ENCODE measurements at places on chromosomes 4 and X. TPM values are rescaled to one million over a fixed set of nuclear protein-coding genes. Genes with fewer than 3 reads are reported as not detected.

DNA sequence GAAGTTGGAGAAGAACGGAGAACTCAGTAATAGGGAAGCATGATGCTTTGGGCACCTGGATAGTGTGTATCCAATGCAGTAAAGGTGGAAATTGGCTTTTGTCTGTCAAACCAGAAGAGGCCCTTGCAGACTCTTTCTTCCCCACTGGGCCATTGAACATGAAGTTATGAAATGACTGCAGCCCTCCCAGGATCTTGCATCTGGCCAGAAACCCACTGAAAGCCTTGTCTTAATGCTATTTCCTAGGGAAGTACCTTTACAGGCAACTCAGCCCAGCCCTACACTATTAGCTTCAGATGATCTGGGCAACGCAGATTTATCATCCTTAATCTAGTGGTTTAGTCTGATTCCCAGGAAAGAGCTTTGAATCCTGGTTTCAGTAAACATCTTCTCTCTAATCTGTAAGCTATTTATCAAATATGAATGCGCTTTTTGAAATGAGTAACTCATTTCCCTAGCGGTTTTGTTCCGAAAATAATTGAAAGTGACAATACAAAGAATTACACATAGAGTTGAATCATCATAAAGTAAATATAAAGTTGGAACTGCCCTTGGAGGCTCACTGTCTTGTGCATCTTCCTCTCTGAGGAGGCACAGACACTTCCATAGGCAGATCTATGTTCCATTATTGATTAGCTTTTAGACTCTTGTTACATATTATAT lies 464.1 kb downstream of the IDS start:
- DNase-seq = no peak

DNA sequence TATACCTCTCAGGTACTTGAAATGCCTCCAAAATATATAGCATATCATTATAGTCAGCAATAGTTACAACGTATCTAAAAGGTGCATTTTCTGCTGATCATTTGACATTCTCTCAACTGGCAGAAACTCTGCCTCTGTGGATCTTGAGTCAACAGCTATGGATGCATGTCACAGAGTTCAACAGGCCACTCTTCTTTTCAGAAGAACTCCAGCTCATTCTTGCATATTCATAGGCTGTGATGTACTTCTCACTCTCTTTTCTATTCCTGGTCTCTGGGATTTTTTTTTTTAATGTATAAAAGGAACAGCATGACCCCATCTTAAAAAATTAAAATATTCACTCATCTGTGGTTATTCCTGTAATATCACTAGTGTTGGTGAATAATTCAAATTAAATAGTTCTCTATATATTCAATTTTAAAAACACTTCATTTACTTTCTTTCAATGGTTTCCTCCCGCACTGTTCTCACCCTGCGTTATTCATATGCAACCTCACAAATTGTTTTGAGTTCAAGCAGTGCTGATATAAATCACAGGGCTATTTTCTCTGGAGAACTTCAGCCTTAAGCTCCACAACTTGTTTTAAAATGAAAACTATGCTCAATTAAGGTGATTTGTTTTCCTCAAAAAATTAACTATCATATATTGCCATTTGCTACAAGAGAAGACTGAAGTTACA lies 1111.2 kb upstream of the ADGRL3 start:
- no peak for DNase-seq

- DNase-seq = no peak
These were observed 82.6 kb downstream of the FHDC1 start for GRCh38 chr4:153018684-153019083.

DNA sequence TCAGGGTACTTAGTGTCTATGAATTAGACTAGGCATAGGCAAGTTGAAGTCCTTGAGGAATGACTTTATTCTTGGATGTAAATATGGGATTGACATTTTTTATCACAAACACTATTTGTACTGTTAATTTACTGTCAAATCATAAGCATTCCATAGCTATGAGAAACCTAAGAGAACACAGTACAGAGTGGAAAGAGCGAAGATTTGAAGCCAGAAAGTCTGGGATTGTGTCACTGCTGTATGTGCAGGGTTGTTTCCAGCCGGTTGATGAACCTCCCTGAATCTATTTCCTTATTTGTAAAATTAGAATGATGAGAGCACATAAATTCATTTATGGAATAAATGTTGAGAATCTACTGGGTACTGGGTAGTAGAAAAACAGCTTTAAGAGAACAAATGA lies 14.4 kb upstream of the KLHL5 start:
- DNase-seq = no peak

DNA sequence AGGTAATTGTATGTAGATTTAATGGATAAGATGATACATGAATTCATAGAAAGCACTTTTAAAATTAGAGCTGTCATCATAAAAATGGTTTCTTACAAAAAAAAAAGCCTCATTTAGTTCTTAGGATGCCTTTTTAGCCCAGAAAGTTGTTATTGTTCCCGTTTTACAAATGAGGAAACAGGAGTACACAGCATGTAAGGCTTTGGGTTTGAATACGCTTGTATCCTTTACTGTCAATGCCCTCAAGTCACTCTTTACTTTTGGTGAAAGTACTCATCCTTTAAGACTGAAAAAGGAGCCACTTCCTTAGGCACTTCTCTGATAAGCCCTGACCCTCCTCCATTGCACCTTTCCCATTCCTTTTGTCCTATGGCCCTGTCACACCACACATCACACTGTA lies 4.9 kb downstream of the EREG start:
- no peak for DNase-seq

GRCh38 chrX:124098089-124098488 lies 136.6 kb downstream of the STAG2 start:
- DNase-seq = no peak

DNA sequence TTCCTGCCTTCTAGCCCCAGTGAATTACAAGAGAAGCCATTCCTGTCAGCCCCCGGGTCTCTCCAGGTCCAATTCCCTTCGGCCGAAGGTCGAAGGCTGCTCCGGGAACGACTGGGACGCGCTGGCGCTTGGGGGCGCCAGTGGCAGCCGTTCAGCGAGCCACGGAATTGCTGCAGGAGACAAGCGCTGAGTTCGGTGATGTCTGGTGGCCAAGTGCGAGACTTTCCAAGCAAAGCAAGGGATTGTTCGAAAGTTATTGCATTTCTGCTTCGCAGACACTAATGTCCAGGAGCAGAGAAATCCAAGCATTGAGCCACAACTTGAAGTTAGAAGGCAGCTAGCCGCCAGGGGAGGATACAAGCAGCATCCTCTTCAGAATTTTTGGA lies 1.1 kb upstream of the DKK2 start:
- DNase-seq = no peak

DNA sequence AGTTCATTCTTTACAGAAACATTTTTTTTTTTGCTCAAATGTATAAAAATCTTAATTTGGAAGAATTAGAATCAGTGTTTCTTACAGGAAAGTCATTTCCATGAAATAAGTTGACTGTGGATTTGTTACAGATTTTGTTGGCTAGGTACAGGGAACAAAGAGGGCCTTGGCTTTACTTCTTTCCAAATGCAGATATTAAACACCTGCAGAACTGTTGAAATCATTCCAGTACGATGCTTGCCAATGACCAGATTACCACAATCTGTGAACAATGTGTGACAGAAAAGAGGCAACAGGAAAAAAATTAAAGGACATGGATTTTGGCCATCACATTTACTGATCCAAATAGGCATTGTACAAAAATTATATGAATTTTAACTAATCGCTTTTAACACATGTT lies 70.8 kb downstream of the ANXA10 start:
- DNase-seq = no peak

DNA sequence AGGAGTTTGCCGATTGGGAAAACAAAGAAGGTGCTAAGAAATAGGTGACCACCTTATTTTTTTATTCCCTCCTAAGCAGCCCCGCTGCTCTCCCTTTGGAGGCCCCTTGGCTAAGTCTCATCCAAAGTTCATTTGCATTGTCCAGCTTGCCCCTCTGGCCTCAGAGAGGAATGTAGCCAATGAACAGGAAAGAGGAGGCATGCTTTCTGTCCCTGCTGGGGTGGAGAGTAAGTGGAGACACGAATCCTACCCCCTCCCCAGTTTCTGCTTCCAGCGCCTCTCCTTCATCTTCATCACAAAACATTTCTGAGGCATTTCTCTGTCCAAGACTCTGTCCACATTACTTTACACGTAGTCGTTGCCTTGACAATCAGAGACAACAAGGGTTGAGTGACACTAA lies 38.7 kb downstream of the NLGN3 start:
- no peak for DNase-seq

DNA sequence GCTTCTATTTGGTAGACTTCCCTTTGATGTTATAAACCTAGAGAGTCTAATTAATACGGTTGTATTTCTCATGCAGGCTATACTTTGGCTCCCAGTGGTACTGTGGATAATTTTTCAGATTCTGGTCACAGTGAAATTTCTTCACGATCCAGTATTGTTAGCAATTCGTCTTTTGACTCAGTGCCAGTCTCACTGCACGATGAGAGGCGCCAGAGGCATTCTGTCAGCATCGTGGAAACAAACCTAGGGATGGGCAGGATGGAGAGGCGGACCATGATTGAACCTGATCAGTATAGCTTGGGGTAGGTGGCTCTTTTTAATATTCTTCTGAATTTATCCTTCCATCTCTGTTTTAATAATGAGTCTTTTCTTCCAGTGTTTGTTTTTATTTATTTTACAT lies 249.7 kb downstream of the RAPGEF2 start:
- DNase-seq = no peak

DNA sequence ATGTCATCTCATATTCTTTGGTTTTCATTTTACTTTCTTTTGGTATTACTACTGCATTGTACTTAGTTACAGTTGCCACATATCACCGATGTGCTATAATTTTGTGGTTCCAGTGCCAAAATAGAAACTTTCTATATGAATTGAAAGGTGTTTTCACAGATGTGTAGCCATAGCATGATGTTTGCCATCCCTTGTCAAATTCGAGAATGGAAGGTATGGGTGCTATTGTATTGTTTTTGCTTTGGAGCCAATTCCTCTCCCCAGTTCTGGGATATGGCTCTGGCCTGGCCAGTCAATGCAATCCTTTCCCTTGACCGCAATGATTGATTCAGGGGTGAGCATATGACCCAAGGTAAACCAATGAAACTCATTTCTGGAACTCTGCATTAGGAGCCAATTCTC lies 86.2 kb upstream of the RPS6KA3 start:
- no peak for DNase-seq

DNA sequence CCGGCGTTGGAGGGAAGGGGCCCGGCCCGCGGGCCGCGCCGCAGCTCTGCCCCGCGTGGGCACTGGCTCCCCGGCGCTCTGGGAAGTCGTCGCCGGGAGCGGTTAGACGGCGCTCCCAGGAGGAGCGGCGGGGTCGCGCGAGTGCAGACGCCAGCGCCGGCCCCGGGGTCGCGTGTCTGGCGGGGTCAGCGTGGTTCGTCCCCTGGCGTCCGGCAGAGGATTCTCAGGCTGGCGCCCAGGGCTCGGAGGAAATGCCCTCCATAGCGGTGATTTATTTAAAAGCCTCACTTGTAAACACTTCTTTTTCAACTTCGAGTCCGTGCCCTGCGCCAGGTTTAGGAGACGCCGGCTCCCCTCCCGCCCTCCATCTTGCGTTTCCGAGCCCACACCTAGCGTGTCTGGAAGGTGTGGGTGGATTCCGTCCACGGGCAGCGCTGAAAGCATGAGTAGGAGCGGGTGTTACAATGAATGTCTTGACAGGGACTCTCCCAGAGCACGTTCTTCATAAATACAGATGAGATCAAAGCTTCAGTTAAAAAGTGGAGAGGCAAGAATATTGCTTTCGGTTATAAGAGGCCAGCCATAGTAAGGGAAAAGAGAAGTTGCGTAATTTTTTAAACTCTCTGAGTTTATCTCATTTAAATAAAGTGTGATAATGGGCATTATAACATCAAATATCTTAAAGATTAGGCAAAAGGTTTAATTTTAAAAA lies 692 bp downstream of the FAM241A start:
- no peak for DNase-seq

GRCh38 chr4:73230865-73231517 lies 27.6 kb downstream of the ANKRD17 start:
- DNase-seq = no peak

DNA sequence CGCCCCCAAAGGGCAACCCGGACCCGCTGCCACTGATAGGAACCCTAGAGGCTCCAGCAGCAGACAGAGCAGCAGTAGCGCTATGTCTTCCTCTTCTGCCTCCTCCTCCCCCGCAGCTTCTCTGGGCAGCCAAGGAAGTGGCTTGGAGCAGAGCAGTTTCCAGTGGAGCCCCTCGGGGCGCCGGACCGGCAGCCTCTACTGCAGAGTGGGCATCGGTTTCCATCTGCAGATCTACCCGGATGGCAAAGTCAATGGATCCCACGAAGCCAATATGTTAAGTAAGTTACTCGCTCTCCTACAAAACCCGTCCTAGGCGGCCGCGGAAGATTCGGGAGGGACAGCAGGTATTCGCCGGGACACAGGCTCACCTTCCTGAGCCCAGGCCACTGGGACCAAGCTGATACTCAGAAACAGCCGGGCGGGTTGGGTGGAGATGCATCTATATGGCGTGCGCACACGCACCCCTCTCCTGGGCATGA lies 477 bp downstream of the FGF5 start:
- no peak for DNase-seq

- DNase-seq = no peak
These were observed 33.0 kb downstream of the MOB1B start for GRCh38 chr4:70935038-70935695.

DNA sequence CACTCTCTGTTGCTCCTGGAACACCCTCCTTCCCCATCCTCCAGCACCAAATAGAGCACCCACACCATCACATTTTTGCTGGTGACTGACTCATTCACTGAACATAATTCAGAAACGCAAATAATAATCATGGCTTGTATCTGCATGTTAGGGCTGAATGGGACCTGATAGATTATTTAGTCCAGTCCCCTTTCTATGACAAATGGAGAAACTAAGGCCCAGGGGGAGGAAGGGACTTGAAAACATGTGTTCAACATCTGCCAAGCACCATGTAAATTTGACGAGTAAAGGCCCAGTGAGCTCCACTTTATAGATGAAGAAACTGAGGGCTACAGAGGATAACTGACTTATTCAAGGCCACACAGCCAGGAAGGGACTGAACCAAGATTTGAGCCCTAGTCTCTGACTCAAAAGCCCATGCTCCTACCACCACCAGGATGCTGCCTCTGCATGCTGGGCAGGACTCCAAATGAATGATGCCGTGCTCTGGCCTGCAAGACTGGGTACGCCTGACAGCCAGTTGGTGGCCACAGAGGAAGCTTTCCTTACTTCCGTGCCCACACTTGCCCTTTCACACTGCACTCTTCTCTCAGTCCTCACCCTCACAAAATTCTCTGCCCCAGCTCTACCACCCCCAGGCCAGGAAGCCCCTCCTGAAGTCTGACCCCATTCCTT lies 133.3 kb upstream of the PJA1 start:
- no peak for DNase-seq

- DNase-seq = no peak
These were observed 213.7 kb upstream of the ZIC3 start for GRCh38 chrX:137352101-137352660.

GRCh38 chrX:69284491-69284890 lies 119.2 kb upstream of the PJA1 start:
- DNase-seq = no peak

DNA sequence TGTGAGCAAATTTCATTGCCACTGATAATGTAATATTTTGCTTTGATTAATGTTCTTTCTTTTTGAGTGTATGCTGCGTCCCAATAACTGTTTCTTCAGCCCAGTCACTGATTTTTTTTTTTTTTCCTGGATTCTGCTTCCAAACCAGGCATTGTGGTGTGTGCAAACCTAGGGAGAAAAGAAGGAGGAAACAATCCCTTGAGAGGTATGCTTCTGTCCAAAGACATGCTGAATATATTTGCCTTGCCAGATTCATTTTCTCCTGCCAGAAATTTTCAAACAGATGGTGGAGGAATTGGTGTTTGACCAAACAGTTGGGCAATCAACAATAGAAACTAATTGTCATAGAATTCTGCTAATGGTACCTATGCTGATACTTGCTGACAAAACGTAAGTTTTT lies 753.6 kb downstream of the RPA4 start:
- DNase-seq = no peak

KLB gene
- 0.03 TPM for polyA plus RNA-seq

RASL11B gene
- 49.8 TPM for polyA plus RNA-seq

LUZP4 gene
- not detected for polyA plus RNA-seq

Measured in H1 (cell line).